Activated naive CD4-positive, alpha-beta T cell (primary cell): ENCODE measurements at places on chromosomes 3 and 15.

- DNase-seq = no peak
Measured at GRCh38 chr15:74937272-74937589, 642 bp downstream of the COX5A start.

- DNase-seq = no peak
Measured at GRCh38 chr15:57635300-57635909, 43.7 kb downstream of the MYZAP start.

DNA sequence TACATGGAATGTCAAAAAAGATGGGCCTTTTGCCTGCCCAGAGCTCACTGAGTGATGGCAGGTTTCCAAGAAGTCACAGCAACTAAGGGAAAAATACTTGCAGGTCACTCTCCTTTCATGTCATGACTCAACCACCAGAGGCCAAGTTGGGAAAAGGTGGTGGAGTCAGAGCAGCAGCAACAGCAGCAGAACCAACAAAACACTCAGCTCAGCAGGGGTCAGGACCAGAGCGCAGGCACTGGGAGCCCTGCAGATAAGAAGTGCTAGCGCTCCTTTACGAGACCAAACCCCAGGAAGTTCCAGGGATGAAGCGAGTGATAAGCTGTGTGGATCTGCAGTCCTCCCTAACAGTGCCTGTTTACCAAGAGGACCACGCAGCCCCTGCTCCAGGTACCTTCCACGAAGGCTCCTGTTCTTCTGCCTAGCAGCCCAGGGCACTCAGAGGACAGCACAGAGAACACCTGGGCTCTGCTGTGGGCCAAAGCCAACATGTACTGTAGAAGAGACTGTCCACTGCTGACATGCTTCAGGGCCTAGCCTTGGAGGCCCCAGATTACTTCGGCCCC, 26.0 kb downstream of the POC1A start:
- no peak for DNase-seq

GRCh38 chr3:54038391-54038790, 84.0 kb upstream of the CACNA2D3 start:
- DNase-seq = no peak

DNA sequence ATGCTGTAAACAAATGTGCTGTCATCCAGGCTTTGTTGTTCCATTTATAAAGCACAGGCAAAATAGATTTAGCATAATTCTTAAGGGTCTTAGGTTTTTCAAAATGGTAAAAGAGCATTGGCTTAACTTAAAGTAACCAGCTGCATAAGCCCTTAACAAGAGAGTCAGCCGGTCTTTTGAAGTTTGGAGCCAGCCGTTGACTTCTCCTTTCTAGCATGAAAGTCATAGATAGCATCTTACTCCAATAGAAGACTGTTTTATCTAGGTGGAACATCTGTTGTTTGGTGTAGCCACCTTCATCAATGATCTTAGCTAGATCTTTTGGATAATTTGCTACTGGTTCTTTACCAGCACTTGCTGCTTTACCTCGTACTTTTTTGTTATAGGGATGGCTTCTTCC, 297.5 kb upstream of the DCBLD2 start:
- DNase-seq = no peak

DNA sequence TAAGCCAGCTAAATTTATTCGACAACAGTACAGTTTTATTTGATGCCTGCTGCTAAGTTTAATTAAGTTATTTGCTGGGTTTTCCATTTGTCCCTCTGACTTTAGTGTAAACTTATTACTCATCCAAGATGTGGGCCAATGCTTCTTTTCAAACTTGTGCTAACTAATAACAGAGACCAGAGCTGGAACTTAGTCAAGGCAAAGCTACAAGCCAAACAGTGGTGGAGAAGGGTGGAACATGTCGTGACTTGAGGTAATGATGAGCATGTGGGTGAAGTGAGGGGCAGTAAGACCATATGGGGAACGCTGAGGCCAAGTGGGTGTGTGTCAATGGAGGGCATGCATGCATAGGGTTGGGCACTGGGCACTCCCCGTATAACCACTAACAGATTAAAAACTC, 63.9 kb downstream of the NMD3 start:
- no peak for DNase-seq

DNA sequence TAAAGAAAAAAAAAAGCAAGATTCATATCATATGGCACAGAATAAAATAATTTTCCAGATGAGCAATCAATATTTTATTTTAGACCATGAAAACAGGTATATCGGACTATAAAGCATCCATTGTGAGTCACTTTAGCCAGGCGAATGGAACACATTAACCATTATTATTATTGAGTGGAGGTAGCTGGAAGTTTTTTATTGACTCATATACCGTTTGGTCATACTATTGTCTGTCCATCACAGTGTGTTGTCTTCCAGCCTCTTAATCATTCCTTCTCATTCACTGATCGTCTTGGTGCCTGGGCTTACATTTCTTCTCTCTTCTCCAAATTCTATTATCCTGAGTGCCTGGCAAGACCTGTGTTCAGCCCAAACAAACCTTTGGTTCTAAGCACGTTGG, 634.8 kb downstream of the MECOM start:
- DNase-seq = no peak

DNA sequence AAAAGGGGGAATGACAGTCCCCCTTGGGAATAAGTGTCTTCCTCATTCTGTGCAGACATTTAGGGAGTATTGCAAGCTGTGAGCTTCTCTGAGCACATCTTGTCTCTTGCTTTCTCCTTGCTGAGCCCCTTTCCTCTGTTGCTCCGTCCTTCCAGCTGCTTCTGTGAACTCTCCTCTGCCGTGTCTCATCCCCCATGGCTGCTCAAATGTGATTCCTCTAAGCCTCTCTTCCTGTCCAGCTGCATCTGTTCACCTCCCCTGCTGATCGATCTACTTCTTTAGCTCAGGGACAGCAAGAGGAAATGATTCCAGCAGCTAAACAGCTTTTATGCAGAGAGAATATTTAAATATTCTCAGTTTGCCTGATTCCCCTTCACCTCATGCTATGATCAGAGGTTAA, 328.0 kb upstream of the DNAJC19 start:
- DNase-seq = no peak

- DNase-seq = no peak
Measured at GRCh38 chr3:60657972-60658371, 593.3 kb downstream of the FHIT start.

DNA sequence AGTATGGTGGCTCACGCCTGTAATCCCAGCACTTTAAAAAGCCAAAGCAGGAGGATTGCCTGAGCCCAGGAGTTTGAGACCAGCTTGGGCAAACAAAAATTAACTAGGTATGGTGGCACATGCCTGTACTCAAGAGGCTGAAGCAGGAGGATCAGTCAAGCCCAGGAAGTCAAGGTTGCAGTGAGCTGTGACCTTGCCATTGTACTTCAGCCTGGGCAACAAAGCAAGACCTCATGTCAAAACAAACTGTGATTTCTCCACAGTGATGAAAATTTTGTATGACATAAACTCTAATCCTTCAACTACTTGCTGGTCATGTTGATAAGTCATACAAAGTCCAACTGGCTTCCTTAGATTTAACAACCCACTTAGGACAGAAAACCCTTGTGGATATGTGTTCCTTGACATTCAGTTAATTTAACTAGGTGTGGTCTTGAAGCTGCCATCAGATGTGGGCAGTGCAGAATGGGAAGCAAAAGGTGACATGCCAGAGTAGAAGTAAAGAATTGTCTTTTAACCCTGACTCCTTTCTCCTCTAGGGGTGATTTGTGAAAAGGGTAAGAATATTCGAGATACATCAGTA, 263.3 kb downstream of the PTPRG start:
- no peak for DNase-seq
